ENCODE measurements at places on chromosomes 2 and 18.

DNA sequence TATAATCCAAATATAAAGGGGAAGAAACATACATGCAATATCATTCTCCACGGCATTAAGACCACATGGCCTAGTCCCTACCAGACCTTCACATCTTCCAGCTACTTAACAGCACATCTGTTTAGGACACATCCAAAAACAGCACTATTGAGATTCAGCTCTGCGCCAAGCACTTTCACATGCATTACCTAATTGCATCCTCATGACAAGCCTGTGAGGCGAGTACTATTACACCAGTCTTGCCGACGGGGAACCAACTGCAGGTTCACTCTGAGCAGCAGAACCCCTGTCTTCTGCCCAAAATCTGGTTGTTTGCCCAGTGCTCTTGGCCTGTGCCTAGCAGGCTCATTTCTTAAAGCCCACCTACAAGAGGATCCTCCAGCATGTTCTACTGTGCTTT, 66.7 kb downstream of the AAK1 start:
- no peak for DNase-seq

DNA sequence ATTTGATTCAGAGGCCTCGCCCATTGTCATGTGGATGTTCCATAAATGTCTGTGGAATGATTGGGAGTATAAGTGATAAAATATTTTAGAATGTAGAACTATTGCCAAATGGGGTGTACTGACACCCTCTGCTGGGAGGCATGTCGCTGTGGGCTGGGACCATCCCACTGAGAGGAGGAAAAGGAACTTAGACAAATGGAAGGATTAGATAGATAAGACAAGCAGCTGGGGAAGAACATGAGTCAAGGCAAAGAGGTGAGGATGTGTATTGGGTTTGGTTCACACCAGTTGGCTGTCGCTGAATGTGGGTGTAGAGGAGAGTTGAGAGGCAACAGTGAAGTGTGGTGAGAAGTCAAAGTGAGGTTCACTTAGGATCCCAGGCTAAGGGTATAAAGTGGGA, 4.0 kb downstream of the C2orf74 start:
- no peak for DNase-seq

- no peak for DNase-seq
Measured at GRCh38 chr2:100059638-100060037, 82.8 kb downstream of the AFF3 start.

- no peak for DNase-seq
Measured at GRCh38 chr2:69618362-69618761, 25.2 kb downstream of the AAK1 start.

DNA sequence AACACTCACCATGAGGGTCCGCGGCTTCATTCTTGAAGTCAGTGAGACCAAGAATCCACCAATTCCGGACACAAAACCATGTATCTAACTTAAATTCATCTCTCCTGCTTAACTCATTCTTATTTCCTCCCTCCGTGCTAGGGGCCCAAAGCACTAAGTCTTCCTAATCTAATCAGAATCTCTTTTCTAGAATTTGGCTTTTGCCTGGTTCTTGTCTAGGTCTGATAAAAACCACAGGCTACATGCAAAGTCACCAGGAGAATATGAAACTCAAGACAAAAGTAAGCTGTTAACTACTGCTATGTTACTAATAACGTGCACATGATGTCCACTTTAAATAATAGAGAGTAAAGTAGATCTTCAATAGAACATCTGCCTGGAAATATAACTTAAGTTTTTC, 69.9 kb downstream of the TRIP12 start:
- no peak for DNase-seq

DNA sequence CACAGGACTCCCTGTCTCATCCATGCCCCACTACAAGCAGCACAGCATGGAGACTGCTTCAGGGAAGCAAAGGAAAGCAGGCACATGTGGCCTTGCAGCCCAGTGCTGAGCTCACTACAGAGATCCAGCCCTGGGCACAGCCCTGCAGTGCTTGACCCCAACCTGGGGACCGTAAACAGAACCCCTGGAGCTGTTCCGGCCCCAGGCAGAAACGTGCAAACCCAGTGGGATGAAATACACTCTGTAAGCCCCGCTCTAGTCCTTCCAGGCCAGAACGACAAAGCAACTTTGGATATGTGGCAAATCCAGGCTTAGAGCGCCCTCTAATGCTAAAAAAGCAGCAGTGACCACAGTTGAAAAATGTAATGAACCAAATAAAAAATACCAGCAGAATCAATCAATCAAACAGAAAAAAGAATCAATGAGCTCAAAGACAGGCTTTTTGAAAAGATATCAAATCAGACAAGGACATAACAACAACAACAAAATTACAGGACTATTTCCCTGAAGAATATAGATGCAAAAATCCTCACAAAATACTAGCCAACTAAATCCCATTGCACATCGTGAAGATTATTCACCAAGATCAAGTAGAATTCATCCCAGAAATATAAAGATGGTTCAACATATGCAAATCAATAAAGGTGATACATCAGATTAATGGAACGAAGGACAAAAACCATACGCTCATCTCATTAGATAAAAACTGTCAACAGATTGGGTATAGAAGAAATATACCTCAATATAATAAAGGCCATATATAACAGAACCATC, 45.6 kb downstream of the ZNF519 start:
- peak; percentile 7 for DNase-seq
